ENCODE measurements at places on chromosomes 16 and 17.

- peak; percentile 41 for DNase-seq
Measured at GRCh38 chr16:14121142-14121541, 50.0 kb downstream of the MRTFB start.

GRCh38 chr17:79991924-79992648, 43.6 kb downstream of the TBC1D16 start:
- DNase-seq, result no peak

GRCh38 chr17:15239491-15239890, 25.6 kb downstream of the PMP22 start:
- DNase-seq, result peak; percentile 22

- no peak for DNase-seq
Measured at GRCh38 chr16:56344518-56345405, 80.6 kb downstream of the AMFR start.

GRCh38 chr17:17504341-17505140, 8.3 kb upstream of the RASD1 start:
- no peak for DNase-seq

- DNase-seq, result no peak
Measured at GRCh38 chr16:57444711-57445110, 2.5 kb downstream of the CIAPIN1 start.

DNA sequence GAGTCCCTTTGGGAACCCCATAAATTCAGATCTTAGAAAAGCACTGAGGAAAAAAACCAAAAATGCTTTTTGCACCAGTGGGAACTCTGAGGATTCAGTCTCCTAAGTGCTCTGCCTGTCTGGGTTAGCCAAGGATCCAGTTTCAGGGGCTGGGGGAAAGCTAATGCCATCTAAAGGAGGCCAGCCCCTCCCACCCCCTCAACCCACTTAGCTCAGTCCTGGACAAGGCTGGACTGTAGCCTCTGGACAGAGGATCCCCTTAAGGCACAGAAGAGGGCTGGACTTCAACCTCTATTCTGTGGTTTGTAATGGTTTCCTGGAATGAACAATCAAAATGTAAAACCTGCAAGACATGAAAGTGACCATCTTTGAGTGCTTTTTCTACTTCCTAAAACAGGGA, 356.1 kb upstream of the ZFHX3 start:
- DNase-seq, result no peak

DNA sequence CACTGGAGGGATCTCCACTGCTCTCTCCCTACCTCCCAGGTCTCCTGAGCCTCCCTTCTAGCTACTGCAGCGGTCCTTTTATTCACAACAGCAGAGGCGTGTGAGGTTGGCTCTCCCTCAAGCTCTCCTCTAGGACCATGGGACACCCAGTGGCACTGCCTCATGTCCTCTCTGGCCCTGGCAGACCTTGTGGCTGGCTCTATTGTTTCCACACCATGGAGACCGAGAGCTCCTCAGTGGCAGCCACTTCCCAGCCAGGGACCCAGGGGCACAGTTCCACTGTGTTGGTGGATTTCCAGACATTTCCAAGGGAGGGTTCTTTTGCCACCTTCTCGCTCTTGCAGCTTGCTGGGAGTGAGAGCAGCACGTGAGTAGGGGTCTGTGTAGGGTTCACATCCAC, 204.9 kb downstream of the AXIN2 start:
- no peak for DNase-seq

DNA sequence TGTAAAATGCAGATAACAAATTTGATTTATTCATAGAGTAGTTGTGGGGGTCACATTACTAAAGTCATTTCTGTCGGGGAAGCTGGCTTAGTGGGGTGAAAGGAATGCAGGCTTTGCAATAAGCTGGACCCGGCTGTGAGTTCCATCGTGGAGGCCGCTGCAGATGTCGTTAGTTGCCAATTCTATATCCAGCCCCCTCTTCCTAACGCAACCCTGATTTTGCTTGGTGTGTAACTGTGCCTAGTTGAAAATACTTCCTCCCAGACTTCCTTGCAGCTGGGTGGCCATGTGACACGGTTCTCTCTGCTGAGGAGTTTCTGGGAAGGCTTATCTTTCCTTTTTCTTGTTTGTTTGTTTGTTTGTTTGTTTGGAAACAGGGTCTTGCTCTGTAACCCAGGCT, 4.5 kb downstream of the MFSD6L start:
- no peak for DNase-seq

- DNase-seq, result peak; percentile 14
Measured at GRCh38 chr16:84553873-84554399, 49.5 kb upstream of the MEAK7 start.

Measured in MV-4-11 (cell line).